ENCODE measurements at places on chromosomes 4 and X. TPM values are rescaled to one million over a fixed set of nuclear protein-coding genes. Genes with fewer than 3 reads are reported as not detected.

GRCh38 chrX:26783512-26784225 is 567.7 kb downstream of the MAGEB5 start:
- peak; percentile 1 for DNase-seq

KIAA1210 gene
- not detected for total RNA-seq

AMOT gene
- total RNA-seq, result 5.2 TPM

- peak; percentile 49 for DNase-seq
Observed at GRCh38 chr4:150140774-150141400, 62.6 kb downstream of the DCLK2 start.

- DNase-seq, result no peak
Observed at GRCh38 chr4:22410645-22411247, 105.1 kb downstream of the ADGRA3 start.

DNA sequence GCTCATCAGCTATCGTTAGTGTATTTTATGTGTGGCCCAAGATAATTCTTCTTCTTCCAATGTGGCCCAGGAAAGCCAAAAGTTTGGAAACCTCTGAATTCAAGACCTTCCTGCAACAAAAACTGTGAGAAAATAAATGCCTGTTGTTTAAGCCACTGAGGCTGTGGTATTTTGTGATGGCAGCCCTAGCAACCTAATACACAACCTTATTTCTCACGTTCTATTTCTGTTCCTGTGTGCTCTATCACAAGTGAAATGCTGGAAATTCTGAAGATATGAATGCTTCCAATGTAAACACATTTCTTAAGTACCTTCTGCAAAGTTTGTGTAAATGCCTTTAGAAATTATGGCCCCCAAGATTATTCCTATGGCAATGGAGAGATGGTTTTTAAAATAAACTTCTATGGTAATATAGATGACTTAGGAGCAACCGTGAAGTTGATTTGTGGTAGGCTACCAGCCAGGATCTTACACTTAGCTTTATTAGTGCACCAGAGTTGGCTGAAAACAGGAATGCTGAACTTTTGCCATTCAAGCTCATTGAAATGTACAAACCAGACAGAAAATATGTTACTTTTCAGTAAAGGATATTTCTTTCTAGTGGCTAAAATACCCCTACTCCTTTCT is 148.0 kb downstream of the USP46 start:
- no peak for DNase-seq

TREX2 gene
- total RNA-seq, result 0.74 TPM

RTL9 gene
- 0.11 TPM for total RNA-seq

GYPE gene
- total RNA-seq, result not detected
